NCI-H460 (cell line): ENCODE measurements at places on chromosomes 12 and 14.

- DNase-seq: peak; percentile 73
Observed at GRCh38 chr12:51341251-51342007, 5.0 kb downstream of the CELA1 start.

DNA sequence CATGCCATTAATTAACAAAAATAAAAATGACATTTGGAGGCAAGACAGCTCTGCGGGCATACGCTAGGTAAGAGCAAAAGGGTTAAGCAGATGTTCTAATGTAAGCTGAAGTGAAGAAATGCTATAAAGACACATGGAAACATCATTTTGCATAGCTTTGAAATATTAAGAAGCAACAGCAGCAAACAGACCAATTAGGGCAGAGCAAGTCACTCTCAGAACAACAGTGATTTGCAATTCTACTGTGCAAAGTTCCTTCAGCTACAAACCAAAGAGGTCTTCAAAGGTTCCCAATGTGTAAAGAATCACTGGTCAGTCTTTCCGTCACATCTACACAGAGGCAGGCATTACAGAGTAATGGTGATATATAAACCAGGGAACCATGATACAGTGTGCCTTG lies 68.2 kb downstream of the PAPLN start:
- DNase-seq: no peak

DNA sequence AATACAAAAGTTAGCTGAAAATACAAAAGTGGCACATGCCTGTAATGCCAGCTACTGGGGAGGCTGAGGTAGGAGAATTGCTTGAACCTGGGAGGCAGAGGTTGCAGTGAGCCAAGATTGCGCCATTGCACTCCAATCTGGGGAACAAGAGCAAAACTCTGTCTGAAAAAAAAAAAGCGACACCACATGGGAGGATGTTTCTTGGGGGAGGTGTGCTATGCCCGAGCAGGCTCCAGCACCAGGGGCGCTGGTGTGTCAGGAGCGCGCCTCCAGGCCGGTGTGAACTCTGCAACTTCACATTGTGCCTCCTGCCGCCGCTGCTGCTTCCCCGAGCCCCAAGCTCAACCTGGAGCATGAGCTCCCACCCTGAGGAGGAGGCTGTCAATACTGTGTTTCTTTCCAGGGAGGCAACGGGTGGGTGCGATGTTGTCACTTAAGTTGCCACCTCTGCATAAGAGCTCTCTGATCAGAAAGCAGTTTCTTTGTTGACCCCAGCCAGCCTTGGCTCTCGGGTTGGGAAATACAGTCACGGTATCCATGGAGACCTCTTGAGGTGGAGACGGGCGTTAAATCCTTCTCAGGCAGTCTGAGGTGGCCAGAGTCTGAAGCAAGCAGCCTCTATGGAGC lies 18.9 kb downstream of the DEGS2 start:
- peak; percentile 20 for DNase-seq

DNA sequence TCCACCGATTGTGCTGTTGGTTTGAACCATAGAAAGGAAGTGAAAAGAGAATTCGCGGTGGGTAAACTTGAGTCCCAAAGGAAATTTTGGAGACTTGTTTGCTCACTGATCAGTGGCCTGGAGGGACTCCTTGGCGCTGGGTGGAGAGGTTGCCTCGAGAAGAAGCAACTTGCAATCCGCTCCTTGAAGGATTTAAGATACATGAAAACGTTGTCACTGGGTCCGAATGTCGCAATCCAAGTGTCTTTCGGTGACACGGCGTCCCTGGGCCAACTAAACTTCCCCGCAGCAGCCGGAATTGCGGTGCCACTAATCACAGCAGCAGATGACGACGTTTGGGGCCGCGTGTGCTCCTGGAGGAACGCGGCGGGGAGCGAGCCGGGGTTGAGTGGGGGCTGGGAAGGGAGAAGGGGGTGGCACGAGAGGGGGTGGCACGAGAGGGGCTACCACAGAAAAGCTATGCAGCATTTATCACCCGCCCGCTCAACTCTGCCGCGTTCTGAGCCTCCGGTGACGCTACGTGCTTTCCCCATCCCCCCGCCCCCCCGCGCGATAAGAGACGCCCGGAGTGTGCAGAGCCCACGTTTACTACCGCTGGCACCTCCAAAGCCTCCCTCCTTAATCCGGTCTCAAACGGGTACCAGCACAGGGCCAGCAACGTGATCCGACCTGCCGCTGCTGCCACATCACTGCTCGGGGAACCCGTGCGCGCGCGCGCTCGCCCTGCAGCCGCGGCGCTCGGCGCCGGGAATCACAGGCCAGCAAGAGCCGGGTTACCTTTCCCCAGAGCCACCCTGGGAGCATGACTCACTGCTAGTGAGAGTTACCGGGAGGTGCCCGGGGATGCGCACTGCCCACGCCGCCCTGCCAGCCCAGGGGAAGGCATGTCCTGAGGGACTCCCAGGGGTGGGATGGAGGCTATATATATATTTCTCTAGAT lies 833 bp upstream of the BHLHE41 start:
- DNase-seq: peak; percentile 59

GRCh38 chr12:70244409-70244808 lies 1.2 kb downstream of the CNOT2 start:
- no peak for DNase-seq

DNA sequence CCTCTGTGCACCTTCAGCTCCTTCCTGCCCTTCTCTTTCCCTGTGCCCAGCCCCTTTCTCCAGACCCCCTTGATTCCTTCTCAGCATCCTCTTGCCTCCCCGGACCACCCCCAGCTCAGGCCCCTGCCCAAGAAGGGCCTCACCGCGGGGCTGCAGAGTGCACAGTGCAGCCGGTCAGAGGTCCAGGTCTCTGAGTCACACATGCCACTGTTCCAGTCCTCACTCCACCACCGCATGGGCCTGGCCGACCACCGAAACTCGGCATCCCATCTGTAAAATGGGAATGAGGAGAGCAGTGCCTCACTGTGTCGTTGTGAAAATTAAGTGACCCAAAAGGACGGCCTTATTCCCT lies 13.3 kb downstream of the BDKRB1 start:
- DNase-seq: no peak

DNA sequence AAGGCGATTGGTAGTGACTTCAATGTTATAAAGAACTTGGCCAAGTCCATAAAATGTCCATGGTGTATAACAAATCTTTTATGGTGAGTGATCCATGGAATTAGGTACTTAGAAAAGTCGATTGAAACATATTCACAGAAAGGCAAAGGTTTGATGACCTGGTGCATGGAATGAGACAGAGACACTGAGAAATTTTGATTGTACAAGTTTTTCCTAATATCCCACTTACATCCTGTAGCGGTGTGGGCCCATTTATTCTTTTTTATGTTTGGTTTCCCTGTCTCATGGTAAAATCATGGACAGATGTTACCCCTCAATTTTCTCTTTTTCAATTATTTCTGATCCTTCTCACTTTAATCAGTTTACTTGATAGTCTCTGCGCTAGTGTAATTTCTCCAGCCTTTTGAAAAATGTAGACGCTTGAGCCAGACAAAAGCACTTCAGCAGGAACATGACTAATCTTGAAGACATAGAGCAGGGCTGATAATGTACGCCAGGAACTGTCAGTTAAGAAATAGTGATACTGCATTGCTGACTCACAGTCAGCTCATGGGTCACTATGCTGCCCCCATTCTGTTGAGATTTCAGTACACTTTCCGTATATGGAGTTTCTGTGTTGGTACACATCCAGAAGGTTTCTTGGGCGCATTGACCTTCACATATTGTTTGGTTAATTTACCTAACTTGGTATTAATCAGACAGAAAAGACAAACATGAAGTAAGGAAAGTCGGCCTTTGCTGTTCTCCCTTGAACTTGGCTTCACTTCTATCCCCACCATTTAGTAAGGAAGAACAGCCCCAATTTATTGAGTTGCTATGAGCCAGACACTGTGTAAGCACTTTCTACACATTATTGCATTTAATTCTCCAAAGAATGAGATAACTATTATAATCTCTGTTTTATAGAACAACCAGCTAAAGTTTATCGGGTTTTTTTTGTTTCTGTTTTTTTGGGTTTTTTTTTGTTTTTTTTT lies 841.7 kb downstream of the DIO2 start:
- DNase-seq: peak; percentile 81

DNA sequence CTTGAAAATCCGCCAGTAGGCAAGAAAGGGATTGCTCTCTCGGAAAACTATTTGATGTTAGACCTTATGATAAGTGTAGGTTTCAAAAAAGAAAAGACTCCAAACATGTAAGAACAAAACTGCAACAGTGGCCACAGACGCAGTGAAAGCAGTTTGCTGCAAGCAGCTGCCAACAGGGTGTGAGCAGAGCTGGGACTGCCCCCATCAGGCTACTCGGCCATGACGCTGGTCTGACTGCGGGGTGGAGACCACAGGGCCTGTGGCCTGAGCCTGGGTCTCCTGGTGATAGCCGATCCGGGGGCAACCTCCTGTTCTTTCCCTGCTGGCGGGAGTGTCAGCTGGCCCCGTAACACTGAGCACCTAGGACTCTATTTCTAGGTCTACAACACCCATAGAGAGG lies 63.2 kb downstream of the AMN start:
- DNase-seq: no peak

GRCh38 chr12:71191509-71192196 lies 33.9 kb upstream of the TSPAN8 start:
- DNase-seq: no peak

- no peak for DNase-seq
Observed at GRCh38 chr12:69502345-69503081, 32.3 kb downstream of the FRS2 start.

DNA sequence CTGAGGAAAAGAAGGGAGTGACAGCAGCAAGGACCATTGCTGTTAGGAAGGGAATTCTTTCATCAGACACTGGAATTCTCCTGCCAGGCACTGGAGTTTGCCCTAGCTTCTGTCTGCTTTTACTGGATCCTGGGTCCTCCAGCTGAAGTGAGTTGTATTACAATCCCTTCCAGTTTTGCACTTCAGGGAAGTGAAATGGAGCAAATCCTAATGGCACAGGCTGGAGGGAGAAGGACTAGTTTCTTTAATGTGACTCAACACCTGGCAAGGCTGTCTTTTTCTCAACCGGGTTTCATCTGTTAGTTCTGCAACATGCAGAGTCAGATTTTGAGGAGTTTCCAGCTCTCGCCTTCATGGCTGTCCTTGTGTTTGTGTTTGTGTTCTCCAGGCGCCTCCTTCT lies 45.8 kb downstream of the ETV6 start:
- DNase-seq: no peak

- DNase-seq: no peak
Observed at GRCh38 chr14:100664231-100664630, 62.5 kb upstream of the DLK1 start.

DNA sequence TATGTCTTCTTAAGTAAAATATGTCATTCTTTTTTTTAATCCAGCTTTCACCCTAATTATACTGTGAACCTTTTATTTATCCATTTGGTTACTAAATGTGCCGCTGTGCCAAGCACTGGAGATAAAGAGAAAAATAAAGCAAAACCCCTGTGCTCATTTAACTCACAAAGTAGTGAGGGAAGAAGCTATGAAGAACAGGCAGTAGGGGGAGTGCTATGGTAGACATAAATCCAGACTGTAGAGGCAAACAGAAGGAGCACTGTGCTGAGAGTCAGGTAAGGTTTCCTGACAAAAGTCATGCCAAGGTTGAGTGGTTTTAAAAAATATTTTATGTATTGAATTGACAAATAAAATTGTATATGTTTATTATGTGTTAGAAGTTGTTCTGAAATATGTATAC lies 188.5 kb upstream of the SYT10 start:
- DNase-seq: no peak

DNA sequence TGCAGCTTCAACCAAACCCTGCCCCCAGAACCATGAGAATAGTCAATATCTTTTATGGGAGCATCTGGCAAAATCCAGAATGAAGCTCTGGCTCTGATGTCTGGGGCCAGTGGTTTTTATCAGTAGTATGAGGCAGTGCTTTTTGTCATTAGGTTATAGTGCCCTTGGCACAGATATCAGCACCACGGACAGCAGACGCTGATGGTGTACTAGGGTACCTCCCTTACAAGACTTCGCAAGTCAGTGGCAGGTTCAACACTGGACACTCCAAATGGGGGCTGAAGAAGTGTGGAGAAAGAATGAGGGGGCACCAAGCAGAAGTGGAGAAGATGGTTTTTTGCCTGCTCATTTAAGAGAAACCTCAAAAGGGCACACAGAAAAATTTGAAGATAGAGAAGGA lies 68.2 kb upstream of the E2F7 start:
- peak; percentile 44 for DNase-seq

DNA sequence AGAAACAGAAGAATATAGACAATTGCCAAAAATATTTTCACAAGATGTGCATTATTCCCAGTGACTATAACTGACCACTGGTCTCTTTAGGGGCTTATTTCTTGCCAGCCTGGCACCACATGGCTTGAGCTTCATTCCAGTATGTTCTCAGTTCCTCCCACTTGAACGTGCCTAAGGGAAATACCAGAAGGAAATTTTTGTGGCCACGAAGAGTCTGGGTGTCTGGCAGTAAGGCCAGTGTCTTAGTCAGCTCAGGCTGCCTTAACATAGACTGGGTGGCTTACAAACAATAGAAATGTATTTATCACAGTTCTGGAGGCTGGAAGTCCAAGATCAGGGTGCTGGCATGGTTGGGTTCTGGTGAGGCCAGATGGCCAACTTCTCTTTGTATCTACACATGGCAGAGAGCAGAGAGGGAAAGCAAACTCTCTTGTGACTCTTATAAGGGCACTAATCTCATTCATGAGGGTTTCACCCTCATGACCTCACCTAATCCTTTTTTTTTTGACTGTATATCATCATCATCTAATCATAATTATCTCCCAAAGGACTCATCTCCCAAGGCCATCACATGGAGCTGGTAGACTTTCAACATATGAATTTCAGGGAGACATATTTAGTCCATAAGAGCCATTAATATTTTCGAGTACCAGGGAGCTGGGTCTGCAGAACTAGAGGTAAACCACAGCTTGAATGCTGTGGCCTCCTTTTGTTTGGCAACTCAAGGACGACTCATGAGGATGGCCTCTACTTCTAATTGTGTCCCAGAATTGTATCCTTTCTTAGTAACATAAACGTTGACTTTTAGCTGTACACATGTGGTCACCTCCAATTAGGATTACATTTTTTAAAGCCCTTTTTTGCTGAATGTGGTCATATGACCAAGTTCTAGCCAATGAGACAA lies 5.1 kb upstream of the SMOC1 start:
- no peak for DNase-seq

GRCh38 chr12:28998662-28999120 lies 150.4 kb upstream of the FAR2 start:
- peak; percentile 4 for DNase-seq

DNA sequence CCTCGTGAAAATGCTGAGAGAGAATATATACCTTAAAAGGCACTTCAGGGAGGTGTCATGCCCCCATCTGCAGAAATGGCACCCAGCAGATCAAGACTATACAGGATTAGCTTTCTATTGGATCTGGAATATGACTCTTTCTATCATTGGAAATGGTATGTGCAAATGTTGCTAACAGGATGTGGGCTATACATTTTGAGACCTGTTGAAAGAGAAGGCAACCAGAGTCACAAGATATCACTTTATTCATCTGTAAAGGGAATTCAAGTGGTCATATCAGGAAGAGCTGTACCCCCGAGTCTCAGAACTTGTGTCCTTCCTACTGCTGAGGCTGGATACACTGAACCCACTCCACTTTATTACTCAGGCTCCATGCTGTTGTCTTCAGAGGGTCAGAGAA lies 46.1 kb upstream of the FRMD6 start:
- DNase-seq: no peak
